ENCODE measurements at places on chromosomes 6 and 20. TPM values are rescaled to one million over a fixed set of nuclear protein-coding genes. Genes with fewer than 3 reads are reported as not detected.

Gene WFDC10B
- total RNA-seq, result not detected

Gene CNBD2
- total RNA-seq, result 1.2 TPM

Gene NQO2
- 20.2 TPM for total RNA-seq

Gene RBBP9
- 17.4 TPM for total RNA-seq

Gene TRERF1
- total RNA-seq, result 1.8 TPM

Gene CEP85L
- 20.8 TPM for total RNA-seq

Gene SYCP2
- 0.32 TPM for total RNA-seq

Gene PEDS1
- 15.3 TPM for total RNA-seq

Gene SLPI
- not detected for total RNA-seq

Gene PROCR
- 37.7 TPM for total RNA-seq

Gene BTN1A1
- total RNA-seq, result not detected

Gene BFSP1
- total RNA-seq, result 3.6 TPM
